ENCODE measurements at places on chromosomes 11 and 22. TPM values are rescaled to one million over a fixed set of nuclear protein-coding genes. Genes with fewer than 3 reads are reported as not detected.

GRCh38 chr11:88387957-88388356 is 50.4 kb upstream of the CTSC start:
- DNase-seq: no peak

DNA sequence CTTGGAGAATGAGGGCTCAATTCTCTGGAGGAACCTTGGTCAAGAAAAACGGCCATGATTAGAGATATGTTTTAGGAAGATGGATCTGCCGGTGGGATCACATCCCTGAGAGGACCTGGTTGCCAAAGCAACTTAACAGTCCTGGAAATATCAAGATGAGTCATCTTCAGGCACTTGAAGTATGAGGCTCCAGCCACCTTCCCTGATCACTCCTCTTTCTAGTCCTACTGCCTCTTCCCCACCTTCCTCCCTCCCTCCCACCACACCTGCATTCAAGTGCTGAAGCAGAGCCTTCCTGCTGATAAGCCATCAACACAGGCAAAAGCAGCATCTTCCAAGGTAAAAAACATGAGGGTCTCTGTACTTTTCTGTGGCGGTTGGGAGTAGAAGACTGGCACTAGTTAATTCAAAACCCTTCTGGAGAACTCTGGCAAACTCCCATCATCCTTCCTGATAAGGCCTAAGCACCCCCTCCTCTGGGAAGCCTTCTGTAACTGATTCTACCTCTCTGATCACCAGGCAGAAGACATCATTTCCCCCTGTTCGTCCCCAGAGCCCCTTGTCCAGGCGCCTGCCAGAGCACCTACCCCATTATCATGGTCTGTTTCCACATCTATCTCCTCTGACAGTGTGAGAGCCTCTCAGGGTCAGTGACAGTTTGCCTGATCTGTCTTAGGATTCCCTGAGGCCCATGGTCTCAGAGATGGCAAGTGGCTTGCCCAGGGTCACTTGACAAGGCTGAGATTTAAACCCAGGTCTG is 79.8 kb downstream of the CLPB start:
- peak; percentile 9 for DNase-seq

DNA sequence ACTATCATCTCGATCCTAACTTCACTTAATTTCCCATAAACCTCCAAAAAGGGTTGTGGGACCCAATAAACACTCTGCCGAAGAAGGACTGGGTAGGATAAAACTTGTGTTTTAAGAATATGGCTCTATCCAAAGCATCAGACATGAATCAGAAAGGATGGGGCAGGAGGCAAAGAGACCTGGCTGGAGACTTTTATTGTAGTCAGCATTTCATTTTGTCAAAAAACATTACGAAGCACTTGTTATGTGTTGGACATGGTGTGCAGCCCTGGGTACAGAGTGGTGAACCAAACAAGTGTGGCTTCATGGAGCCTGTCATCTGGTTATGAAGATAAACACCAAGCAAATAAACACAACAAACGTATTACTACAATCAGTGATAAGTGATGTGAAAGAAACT is 17.3 kb downstream of the IL10RA start:
- DNase-seq: no peak

Gene LGALS12
- not detected for total RNA-seq
